ENCODE measurements at places on chromosomes 1 and 21. TPM values are rescaled to one million over a fixed set of nuclear protein-coding genes. Genes with fewer than 3 reads are reported as not detected.
A peak's percentile ranks its signal among the peaks of the same experiment; 100 is the strongest.

GRCh38 chr1:64042331-64043100 lies 160.9 kb upstream of the UBE2U start:
- H3K36me3 ChIP-seq = no peaks in the 10 kb centered on the region
- H3K27ac ChIP-seq = no peak overlapping the region
- no peak overlapping the region for H3K4me3 ChIP-seq
- H3K4me1 ChIP-seq = peaks cover 5% of the 10 kb centered on the region

DNA sequence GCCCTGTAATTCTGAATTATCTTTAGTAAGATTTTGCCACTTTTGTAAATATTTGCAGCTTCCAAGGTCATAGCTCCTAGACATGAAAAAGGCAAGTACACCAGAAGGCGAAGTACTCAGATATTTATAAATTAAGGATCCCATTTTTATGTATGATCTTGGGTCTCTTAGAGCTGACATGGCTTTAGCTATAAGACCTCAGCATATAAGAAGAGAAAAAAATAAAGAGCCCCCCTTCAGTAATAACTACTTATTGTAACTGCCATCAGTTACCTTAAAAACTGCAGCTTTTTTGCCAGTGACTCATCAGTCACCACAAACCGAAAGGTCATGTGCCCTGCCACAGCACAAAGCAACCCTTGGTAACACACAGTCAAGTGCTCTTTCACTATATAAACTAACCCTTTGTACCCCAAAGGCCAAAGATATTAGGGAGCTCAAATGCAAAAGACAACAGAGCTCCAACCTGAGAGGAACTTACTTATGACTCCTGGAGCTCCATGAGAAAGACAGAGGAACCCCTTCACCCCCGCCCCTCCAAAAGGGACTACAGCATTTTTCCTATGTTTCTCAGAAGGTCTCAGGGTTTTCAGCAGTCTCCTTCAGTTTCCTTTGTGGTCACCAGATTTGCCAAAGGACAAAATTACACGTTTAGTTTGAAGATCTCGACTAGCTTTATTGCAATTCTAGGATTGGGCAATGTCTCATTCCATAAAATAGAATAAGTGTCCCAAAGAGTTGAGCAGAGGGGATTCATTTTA lies 219.8 kb upstream of the DUSP10 start:
- H3K36me3 ChIP-seq = no peaks in the 10 kb centered on the region
- H3K27me3 ChIP-seq = no peaks in the 10 kb centered on the region
- no peak overlapping the region for H3K4me3 ChIP-seq

KRTAP20-1 gene
- not detected for total RNA-seq

TDRD5 gene
- not detected for total RNA-seq

DNA sequence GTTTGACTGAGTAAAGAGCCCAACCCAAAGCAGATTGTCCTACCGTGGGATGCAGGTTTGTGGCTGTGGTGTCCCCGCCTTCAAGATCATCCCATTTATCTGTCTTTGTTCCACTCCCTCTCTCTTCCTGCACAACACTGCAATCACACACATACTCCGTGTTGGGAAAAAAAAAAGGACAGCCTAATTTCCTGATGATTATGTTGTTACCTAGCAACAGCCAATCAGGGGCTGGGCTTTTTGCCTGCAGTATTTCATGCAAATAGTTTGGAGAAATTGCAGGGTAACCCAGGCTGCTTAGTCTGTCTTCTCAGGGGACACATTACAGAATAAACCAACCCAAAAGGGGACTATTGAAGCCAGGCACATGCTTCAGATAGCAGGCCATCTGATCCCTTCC lies 38.3 kb downstream of the PHC2 start:
- no peak overlapping the region for H3K4me3 ChIP-seq
- DNase-seq = peak; percentile 79
- H3K27me3 ChIP-seq = no peaks in the 10 kb centered on the region
- peaks cover 24% of the 10 kb centered on the region for H3K4me1 ChIP-seq
- H3K36me3 ChIP-seq = no peaks in the 10 kb centered on the region
- H3K27ac ChIP-seq = no peak overlapping the region

LTN1 gene
- total RNA-seq = 23.7 TPM

GRCh38 chr1:191085121-191085520 lies 607.5 kb upstream of the BRINP3 start:
- H3K4me3 ChIP-seq = no peak overlapping the region
- no peaks in the 10 kb centered on the region for H3K4me1 ChIP-seq
- H3K27me3 ChIP-seq = no peaks in the 10 kb centered on the region
- H3K27ac ChIP-seq = no peak overlapping the region
- H3K36me3 ChIP-seq = no peaks in the 10 kb centered on the region

DNA sequence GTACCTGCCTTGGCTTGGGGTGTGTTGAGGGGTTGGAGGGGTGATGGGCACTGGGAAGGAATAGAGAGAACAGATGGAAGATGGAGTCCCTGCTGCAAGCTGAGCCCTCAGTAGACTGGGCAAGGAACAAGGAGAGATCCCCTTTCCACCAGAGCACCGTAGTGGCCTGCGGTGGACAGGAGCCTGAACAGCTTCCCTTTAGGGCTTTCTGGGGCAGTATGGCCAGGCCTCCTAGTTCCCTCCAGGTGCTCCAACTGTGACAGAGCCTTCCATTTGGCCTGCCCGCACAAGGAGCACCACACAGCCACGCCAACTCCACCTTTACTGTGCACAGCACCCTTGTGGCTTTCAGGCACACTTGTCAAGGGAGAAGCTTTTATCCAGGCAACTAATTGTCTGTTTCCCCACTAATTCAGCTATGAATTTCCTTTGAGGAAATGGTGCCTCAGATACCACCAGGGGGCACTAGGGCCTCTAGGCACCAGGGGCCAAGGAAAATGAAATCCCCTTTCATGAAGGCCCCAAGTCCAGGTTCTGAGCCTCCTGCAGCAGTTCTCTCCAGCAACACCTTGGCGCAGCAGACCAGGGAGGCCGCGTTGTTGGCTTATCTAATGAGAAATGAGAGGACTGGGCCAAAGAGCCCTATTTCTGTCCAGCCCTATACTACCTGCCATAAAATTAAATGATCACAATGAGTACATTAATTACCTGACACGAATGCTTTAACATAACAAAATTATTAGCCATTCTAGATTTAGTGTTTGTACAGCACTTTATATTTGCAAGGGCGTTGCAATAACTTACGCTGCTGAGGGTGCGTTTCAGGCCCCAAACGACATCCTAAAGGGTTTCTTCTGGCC lies 23.1 kb upstream of the ERI3 start:
- DNase-seq = peak; percentile 71
- H3K27ac ChIP-seq = no peak overlapping the region
- no peaks in the 10 kb centered on the region for H3K4me1 ChIP-seq
- H3K27me3 ChIP-seq = peaks cover 7% of the 10 kb centered on the region
- no peaks in the 10 kb centered on the region for H3K36me3 ChIP-seq
- H3K4me3 ChIP-seq = no peak overlapping the region

GRCh38 chr21:41769933-41770332 lies 3.1 kb upstream of the RIPK4 start:
- H3K27ac ChIP-seq = no peak overlapping the region
- no peak for DNase-seq
- peaks cover 3% of the 10 kb centered on the region for H3K27me3 ChIP-seq
- no peak overlapping the region for H3K4me3 ChIP-seq
- H3K36me3 ChIP-seq = no peaks in the 10 kb centered on the region

BARHL2 gene
- 120 TPM for total RNA-seq

PLPPR5 gene
- total RNA-seq = not detected

DNA sequence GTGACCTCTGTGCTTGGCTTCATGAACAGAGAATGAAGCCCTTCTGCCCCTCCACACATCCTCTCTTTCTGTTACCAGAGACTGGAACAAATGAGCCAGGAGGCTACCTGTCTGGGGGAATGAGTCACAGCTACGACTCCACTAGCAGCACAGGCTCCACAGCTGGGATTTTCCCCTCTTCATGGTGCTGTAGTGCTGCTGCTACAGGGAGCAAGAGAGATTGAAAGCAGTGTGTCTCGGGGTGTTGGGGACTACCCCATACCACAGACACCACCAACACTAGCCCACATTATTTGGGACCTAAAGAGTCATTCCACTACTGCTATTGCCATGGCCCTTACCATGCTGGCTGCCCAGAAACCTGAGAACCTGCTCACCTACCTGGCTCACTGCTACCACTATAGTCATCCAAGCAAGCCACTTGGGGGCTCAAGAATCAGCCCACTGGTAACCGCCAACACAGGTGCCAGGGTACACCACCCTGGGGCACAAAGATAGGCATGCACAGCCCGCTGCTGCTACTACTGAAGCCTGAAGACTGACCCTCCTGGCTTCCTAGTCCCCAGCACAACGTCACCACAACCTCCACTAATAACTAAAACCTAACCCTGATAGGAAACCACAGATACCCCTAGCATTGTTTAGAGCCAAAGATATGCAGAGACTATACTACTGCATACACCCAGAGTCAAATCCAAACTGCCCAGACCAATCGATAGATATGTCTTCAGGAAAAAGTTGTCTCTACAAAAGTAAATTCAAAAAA lies 17.7 kb downstream of the CD1E start:
- no peak for DNase-seq
- no peak overlapping the region for H3K27ac ChIP-seq
- H3K4me1 ChIP-seq = no peaks in the 10 kb centered on the region
- no peaks in the 10 kb centered on the region for H3K36me3 ChIP-seq
- H3K27me3 ChIP-seq = peaks cover 24% of the 10 kb centered on the region

DNA sequence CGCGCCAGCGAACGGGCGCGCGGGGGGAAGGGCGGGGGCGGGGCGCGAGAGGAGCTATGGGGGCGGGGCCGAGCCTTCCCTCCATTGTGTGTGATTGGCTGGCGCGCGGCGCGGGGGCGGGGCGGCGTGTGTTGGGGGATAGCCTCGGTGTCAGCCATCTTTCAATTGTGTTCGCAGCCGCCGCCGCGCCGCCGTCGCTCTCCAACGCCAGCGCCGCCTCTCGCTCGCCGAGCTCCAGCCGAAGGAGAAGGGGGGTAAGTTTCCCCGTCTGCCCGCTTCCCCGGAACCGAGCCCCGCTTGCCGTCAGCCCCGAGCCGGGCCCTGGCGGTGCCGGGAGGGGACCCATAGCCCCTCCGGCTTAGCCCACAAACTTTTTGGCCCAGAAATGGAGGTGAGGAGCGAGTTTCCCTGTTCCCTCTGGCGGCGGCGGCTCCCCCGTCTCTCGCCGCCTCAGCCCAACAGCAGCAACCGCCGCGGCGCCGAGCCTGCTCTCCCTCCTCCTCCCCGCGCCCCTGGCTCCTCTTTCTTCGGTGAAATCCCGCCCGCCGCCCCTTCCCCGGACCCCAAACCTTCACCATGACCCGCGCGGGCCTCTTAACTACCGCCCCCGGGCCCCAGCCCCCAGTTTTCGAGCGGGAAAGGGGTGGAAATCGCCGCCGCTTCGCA lies at the start of gene H3-3A:
Gene H3-3A, plus strand, starts transcription at position 159 of the 666 bp plus-strand sequence. CDS start 1,636 bp downstream, outside the sequence.
- DNase-seq = peak; percentile 97
- H3K27ac ChIP-seq = peak within 1 kb of the TSS; percentile 99
- peaks cover 21% of the 10 kb centered on the region for H3K4me1 ChIP-seq
- peaks cover 22% of the 10 kb centered on the region for H3K36me3 ChIP-seq
- H3K27me3 ChIP-seq = no peaks in the 10 kb centered on the region

DNA sequence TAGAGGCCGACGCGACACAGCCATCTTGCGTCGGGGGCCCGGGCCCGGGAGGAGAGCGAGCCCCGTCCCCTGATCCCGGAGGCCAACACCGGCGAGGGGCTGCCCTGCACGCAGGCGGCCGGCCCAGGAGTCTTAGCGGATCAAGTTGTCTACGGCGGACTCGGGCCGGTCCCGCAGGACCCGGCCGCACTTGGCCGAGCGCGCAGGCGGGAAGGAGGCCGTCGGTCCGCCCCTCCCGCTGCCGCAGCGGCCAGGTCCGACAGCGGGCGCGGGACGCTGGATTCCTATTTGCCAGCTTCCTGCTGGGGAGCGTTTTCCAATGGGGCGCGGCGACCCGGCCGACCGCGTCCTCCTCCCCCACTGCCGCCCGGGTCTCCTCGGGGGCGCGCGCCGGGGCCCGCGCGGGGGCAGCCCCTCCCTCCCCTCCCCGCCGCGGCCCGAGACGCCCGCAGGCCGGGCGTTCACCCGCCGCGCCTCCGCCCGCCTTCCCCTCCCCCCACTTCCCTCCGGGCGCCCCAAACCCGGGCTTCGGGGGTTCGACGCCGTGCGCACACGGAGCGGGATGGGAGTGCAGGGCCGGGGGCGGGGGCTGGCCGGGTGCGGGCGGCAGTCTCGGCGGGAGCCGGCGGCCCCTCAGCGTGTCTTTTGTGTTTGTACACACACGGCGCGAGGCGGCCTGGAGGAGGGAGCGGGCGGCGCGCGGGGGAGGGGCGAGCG lies 517 bp upstream of the H3-3A start:
- H3K27ac ChIP-seq = peak overlapping the region; percentile 90
- no peaks in the 10 kb centered on the region for H3K27me3 ChIP-seq
- H3K4me3 ChIP-seq = peak overlapping the region; percentile 76

DMBX1 gene
- total RNA-seq = 1.4 TPM

AMY1C gene
- total RNA-seq = not detected

OR2T2 gene
- total RNA-seq = not detected

Measured in A673 (cell line).